Activated T-cell treated with anti-CD3 and anti-CD28 coated beads, Interleukin-2, amount 50 U/mL, for 72 hours (primary cell): ENCODE measurements at places on chromosomes 3 and 15.

GRCh38 chr3:150729682-150730360 is 26.1 kb upstream of the ERICH6 start:
- H3K4me3 ChIP-seq: no peak overlapping the region
- H3K36me3 ChIP-seq: no peaks in the 10 kb centered on the region
- peaks cover 14% of the 10 kb centered on the region for H3K4me1 ChIP-seq
- no peak for DNase-seq
- no peaks in the 10 kb centered on the region for H3K27me3 ChIP-seq
- H3K27ac ChIP-seq: no peak overlapping the region

DNA sequence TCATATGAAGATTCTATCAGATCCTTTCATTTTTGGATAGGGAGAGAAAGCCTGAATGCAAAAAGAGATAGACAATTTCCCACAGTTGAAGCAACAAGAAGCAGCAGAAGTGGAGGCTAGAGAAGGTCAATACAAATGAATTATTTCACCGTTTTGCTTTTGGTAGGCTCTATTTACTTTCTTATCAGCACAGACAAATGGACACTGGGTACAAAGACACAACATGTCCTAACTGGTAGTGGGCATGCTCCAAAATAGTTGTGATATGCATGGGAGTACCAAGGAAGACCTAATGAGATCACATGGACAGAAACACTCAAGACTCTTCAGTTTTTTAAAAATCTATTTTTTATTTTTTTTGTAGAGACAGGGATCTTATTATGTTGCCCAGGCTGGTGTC is 99.4 kb downstream of the XRN1 start:
- DNase-seq: no peak
- H3K27ac ChIP-seq: no peak overlapping the region
- no peaks in the 10 kb centered on the region for H3K4me1 ChIP-seq
- H3K27me3 ChIP-seq: no peaks in the 10 kb centered on the region

DNA sequence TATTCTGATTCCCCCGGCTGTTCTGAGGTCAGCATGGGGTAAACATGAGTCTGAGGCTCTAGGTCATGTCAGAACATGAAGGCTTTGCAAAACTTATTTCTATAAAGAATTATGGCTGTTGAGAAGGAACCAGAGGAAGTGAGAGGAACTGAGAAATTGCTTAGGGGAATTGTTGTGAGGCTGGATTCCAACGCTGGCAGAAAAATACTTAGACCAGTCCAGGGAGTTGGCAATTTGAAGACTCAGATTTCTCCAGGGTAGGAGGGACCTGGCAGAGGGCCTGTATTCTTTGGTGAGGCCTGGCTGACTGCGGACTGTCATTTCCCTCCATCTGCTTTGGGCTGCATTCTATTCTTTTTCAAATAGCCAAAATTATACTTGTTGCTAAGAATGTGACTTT is 155.5 kb downstream of the PLD1 start:
- H3K36me3 ChIP-seq: no peaks in the 10 kb centered on the region
- no peak overlapping the region for H3K27ac ChIP-seq
- H3K4me3 ChIP-seq: no peak overlapping the region
- H3K4me1 ChIP-seq: no peaks in the 10 kb centered on the region
- H3K27me3 ChIP-seq: peaks cover 5% of the 10 kb centered on the region
- no peak for DNase-seq

DNA sequence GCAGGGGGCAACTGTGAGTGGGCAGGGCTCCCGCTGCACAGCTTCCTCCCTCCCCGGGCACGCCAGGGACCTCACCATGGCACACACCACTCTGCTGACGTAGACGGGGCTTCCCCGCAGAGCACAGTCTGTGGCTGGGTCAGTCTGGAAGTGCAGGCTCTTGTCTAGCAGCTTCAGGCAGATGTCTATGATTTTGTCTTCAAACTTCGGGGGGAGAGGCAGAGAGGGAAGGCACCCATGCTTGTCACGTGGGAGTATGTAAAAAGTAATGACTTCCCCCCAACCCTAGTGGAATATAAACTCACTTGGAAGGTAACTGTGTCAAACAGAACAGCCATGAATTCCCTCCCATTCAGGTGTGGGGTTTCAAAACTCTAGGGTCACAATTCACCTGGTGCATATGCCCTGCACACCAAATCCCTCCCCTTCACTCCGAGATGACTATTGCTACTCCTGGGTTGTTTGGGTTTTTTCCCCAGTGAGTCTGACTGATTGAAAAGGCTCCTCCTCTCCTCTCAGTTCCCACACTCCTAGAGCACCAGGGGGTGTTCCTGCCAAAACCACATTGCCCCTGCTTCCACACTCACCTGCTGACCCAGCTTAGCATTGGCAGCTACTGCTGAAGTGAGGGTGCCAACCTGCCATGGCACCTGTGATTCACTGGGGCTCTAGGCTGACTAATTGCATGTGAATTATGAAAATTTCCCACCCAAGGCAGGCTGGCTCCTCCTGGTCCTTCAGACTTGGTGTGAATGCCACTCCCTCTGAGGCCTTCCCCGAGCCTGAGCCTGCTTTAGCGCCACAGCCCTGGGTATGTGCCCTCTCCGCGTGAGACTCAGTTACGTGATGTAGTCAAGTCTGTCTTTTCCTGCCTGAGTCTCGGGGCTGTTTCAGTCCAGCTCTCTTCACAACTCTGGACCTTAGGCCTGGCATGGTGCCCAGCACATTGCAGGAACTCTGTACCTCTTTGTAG is 13.0 kb downstream of the TGM5 start:
- no peaks in the 10 kb centered on the region for H3K27me3 ChIP-seq
- H3K27ac ChIP-seq: no peak overlapping the region
- no peaks in the 10 kb centered on the region for H3K36me3 ChIP-seq
- H3K4me1 ChIP-seq: peaks cover 58% of the 10 kb centered on the region
- H3K4me3 ChIP-seq: peak overlapping the region; percentile 33

GRCh38 chr15:70528270-70528706 is 235.1 kb downstream of the UACA start:
- H3K27ac ChIP-seq: peak overlapping the region; percentile 3
- peaks cover 50% of the 10 kb centered on the region for H3K4me1 ChIP-seq
- DNase-seq: peak; percentile 68
- peak overlapping the region; percentile 65 for H3K4me3 ChIP-seq
- H3K27me3 ChIP-seq: no peaks in the 10 kb centered on the region

DNA sequence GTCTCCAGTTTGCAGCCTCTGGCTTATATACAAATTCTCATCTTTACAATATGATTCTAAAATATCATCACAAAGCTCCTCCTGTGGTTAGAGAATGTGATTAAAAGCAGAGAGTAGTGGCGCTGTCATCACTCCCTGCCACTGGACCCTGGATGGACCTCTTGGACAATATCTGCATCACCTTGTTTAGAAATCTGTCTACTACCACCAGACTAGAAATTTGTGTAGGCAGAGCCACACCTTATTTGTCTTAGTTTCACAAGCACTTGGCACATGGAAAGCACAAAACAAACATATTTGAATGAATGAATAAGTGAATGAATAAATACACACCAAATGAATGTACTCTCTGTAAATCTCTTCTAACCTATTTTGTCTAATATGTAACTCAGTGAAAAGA is 68.1 kb downstream of the IMPG2 start:
- no peaks in the 10 kb centered on the region for H3K4me1 ChIP-seq
- no peak overlapping the region for H3K27ac ChIP-seq
- H3K4me3 ChIP-seq: no peak overlapping the region
- H3K27me3 ChIP-seq: no peaks in the 10 kb centered on the region
- DNase-seq: no peak

- peaks cover 7% of the 10 kb centered on the region for H3K4me1 ChIP-seq
- H3K27ac ChIP-seq: no peak overlapping the region
- no peak for DNase-seq
- H3K4me3 ChIP-seq: no peak overlapping the region
- H3K27me3 ChIP-seq: peaks cover 39% of the 10 kb centered on the region
Measured at GRCh38 chr3:15157441-15157840, 48.6 kb upstream of the CAPN7 start.

GRCh38 chr3:156594219-156594683 is 39.3 kb upstream of the SSR3 start:
- H3K4me3 ChIP-seq: no peak overlapping the region
- no peak for DNase-seq
- no peaks in the 10 kb centered on the region for H3K4me1 ChIP-seq
- peaks cover 15% of the 10 kb centered on the region for H3K27me3 ChIP-seq

GRCh38 chr3:130522399-130522798 is 5.4 kb downstream of the COL6A6 start:
- H3K36me3 ChIP-seq: no peaks in the 10 kb centered on the region
- no peak for DNase-seq
- no peak overlapping the region for H3K4me3 ChIP-seq
- no peak overlapping the region for H3K27ac ChIP-seq

GRCh38 chr15:100809587-100809986 is 70.0 kb upstream of the ALDH1A3 start:
- no peak overlapping the region for H3K27ac ChIP-seq
- no peaks in the 10 kb centered on the region for H3K4me1 ChIP-seq
- H3K36me3 ChIP-seq: peaks cover 2% of the 10 kb centered on the region
- H3K27me3 ChIP-seq: peaks cover 4% of the 10 kb centered on the region

GRCh38 chr15:77909182-77909940 is 168.2 kb downstream of the TBC1D2B start:
- no peaks in the 10 kb centered on the region for H3K36me3 ChIP-seq
- no peak for DNase-seq
- H3K4me3 ChIP-seq: no peak overlapping the region
- H3K4me1 ChIP-seq: no peaks in the 10 kb centered on the region

- H3K27me3 ChIP-seq: no peaks in the 10 kb centered on the region
- no peak overlapping the region for H3K27ac ChIP-seq
- H3K36me3 ChIP-seq: no peaks in the 10 kb centered on the region
- H3K4me1 ChIP-seq: peaks cover 24% of the 10 kb centered on the region
- no peak overlapping the region for H3K4me3 ChIP-seq
- no peak for DNase-seq
Measured at GRCh38 chr3:191340351-191340750, 10.0 kb upstream of the UTS2B start.

- no peak overlapping the region for H3K4me3 ChIP-seq
- peaks cover 34% of the 10 kb centered on the region for H3K4me1 ChIP-seq
- H3K36me3 ChIP-seq: no peaks in the 10 kb centered on the region
- no peaks in the 10 kb centered on the region for H3K27me3 ChIP-seq
- DNase-seq: no peak
Measured at GRCh38 chr3:128178782-128179483, 25.7 kb downstream of the EEFSEC start.

GRCh38 chr3:186465508-186465907 is 78.7 kb downstream of the CRYGS start:
- H3K27ac ChIP-seq: no peak overlapping the region
- no peak overlapping the region for H3K4me3 ChIP-seq
- no peak for DNase-seq
- H3K36me3 ChIP-seq: no peaks in the 10 kb centered on the region
- H3K4me1 ChIP-seq: peaks cover 9% of the 10 kb centered on the region

DNA sequence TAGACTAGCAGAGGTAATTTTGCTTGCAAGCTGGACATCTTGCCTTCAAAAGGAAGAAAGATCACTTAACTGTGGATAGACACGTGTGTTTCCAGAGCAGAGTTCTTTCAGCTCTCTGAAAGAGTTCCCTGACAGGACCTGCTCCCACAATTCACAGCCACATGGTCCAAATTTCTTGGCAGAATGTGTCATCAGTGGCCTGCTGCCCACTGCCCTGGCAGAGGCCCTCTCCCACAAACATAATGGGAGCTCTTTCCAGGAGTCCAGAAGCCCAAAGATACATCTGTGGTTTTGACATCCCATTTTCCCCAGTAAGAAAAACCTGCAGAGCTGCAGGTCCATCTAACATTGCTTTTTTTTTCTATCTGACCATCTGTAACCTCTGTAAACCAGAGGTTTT is 48.3 kb downstream of the SERPINI1 start:
- no peaks in the 10 kb centered on the region for H3K4me1 ChIP-seq
- no peak overlapping the region for H3K27ac ChIP-seq
- no peak for DNase-seq
- H3K4me3 ChIP-seq: no peak overlapping the region

DNA sequence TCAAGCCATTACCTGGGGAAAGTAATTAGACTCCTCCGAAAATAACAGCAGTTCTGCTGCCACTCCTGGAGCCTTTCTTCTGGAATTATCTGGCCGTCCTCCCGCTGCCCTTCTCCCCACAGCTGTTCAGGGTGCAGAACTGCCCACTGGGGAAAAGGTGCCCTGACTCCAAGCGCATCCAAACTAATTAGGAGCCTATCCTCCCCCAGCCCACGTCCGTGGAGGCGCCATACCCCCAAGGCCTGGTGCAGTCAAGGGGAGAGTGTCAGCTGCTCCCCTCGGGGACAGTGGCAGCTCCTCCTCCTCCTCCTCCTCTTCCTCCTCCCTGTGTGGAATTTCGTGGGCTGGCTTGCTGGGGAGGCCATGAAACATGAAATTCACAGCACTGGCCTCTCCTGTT is 177.2 kb downstream of the XXYLT1 start:
- H3K27ac ChIP-seq: no peak overlapping the region
- no peaks in the 10 kb centered on the region for H3K36me3 ChIP-seq
- H3K27me3 ChIP-seq: no peaks in the 10 kb centered on the region
- H3K4me3 ChIP-seq: no peak overlapping the region
- H3K4me1 ChIP-seq: no peaks in the 10 kb centered on the region
